ENCODE measurements at places on chromosomes 2 and 18. TPM values are rescaled to one million over a fixed set of nuclear protein-coding genes. Genes with fewer than 3 reads are reported as not detected.

ROCK1 gene
- 26.3 TPM for total RNA-seq

MTERF4 gene
- 28.6 TPM for total RNA-seq

SCN3A gene
- 1.00 TPM for total RNA-seq

ACVR1C gene
- under 0.01 TPM for total RNA-seq

DES gene
- 3.7 TPM for total RNA-seq

DSG2 gene
- total RNA-seq = 2.3 TPM

NT5DC4 gene
- total RNA-seq = not detected

RTP5 gene
- total RNA-seq = not detected

CD8B gene
- not detected for total RNA-seq

AGAP1 gene
- total RNA-seq = 6.5 TPM

LHCGR gene
- not detected for total RNA-seq

DSG1 gene
- not detected for total RNA-seq

OTOS gene
- not detected for total RNA-seq

TBR1 gene
- not detected for total RNA-seq

WNT6 gene
- not detected for total RNA-seq

MAP3K19 gene
- total RNA-seq = not detected

MXD1 gene
- total RNA-seq = 5.8 TPM

SP100 gene
- 60.4 TPM for total RNA-seq

HRH4 gene
- total RNA-seq = under 0.01 TPM

CAPN10 gene
- 20.1 TPM for total RNA-seq

IL36A gene
- total RNA-seq = not detected

ZNF396 gene
- total RNA-seq = 2.8 TPM

STK17B gene
- total RNA-seq = 15.6 TPM

Data from smooth muscle cell of bladder (primary cell).